ENCODE measurements at places on chromosomes 4 and X.
A peak's percentile ranks its signal among the peaks of the same experiment; 100 is the strongest.

- peak; percentile 17 for DNase-seq
Measured at GRCh38 chr4:88244816-88245579, 39.4 kb downstream of the PPM1K start.

GRCh38 chr4:94519019-94519418 is 67.3 kb downstream of the PDLIM5 start:
- no peak for DNase-seq

GRCh38 chr4:132910229-132910748 is 238.8 kb upstream of the PCDH10 start:
- DNase-seq = no peak

GRCh38 chr4:181529537-181529936 is 713.7 kb upstream of the TENM3 start:
- DNase-seq = no peak

- no peak for DNase-seq
Measured at GRCh38 chr4:65498606-65499005, 171.7 kb downstream of the EPHA5 start.

DNA sequence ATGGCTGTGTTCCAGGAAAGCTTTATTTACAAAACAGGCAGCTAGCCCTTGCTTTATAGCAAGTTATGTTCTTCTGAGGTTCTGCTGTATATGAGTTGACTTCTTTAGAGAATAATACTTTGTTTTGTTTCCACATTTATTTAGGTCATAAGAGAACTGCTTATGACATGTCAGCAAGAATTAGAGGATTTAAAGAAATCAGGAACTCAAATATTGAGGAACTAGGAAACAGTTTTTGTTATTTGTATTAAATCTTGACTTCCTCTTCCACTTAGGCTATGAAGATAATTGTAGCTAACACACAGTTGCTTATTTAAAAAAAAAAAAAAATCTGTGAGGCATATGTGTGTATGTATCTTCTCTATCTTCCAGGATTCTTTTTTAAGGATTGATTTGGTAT is 14.3 kb downstream of the ZRSR2 start:
- DNase-seq = no peak

DNA sequence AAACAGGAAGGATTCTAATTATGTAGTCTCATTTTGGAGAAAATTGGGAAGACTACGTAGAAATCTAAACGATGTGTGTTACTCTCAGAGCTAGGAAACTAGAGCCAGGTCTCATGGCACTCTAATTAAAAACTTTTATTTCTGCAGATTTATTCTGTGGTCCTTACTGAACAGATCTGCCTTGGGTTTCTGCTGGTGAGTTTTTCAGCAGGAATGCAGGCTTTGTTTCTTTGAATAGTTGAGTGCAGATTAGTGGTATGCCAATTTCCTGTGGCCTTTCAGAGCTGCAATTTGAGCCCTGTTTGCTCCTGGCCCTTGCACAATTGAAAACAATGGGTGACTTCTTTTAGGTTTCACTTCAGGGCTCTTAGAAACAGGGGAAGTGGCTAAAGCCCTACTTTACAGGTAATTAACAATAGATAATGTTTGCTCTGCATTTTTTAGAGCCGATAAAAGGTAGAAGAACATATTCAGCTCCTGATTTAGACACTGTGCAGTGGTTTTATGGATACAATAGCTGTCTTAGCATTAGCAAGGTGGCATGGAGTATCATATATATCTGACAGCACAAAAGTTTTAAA is 21.8 kb downstream of the SPRY1 start:
- no peak for DNase-seq
